ENCODE measurements at places on chromosomes 6 and 20.

GRCh38 chr6:129209355-129209754, 326.4 kb downstream of the LAMA2 start:
- ATAC-seq = no peak

DNA sequence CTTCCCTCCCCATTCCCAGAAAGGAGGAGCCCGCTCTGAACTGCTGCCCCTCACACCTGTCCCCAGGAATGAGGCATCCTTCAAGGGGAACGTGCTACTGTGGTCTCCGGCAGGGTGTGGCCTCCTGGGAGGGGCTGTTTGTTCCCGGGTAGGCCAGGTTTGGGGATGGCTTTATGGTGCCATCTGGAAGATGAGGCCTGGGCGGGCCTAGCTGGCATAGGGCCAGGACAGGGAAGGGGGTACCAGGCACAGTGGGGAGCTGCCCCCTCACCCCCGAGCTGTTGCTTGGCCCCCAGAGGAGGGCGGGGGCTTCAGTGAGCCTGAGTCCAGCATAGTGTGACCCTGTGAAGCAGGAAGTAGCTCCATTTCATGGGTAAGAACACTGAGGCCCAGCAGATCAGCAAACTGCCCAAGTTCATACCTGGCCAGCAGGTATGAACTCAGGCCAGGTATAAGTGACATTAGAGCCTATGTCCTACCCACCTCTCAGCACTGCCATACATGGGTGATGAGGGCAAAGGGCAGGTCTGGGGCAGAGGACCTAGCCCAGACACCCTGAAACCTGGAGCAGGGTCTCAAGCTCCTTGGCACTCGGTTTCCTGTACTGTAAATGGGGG, 17.5 kb upstream of the SPDEF start:
- ATAC-seq = no peak

GRCh38 chr6:75188221-75188925, 17.5 kb downstream of the COL12A1 start:
- no peak for ATAC-seq

GRCh38 chr20:51512645-51513044, 29.9 kb downstream of the NFATC2 start:
- no peak for ATAC-seq

DNA sequence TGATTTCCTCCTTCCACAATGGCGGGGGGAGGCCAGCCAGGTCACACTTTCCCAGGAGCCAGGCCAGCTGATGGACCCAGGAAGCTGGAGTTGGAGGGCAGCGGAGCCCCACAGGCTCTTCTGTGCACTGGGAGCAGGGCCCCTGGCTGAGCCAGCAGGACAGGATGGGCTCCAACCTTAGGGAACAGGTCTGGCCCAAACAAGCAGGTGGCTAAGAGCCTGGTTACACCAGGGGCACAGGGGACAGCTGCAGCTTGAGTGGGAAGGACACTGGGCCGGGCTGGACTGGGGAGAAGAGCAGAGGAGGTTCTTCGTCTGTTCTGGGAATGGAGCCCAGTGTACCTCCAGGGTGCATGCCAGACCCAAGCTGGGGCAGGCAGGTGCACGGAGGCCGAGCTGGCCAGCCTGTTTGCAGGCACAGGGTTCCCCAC, 102.3 kb downstream of the DLL1 start:
- ATAC-seq = no peak

GRCh38 chr20:10578607-10579006, 95.2 kb downstream of the JAG1 start:
- peak; percentile 79 for ATAC-seq

- ATAC-seq = no peak
These were observed 190.4 kb upstream of the ARG1 start for GRCh38 chr6:131382631-131383030.

GRCh38 chr6:32332433-32332832, 39.3 kb downstream of the TSBP1 start:
- ATAC-seq = no peak

DNA sequence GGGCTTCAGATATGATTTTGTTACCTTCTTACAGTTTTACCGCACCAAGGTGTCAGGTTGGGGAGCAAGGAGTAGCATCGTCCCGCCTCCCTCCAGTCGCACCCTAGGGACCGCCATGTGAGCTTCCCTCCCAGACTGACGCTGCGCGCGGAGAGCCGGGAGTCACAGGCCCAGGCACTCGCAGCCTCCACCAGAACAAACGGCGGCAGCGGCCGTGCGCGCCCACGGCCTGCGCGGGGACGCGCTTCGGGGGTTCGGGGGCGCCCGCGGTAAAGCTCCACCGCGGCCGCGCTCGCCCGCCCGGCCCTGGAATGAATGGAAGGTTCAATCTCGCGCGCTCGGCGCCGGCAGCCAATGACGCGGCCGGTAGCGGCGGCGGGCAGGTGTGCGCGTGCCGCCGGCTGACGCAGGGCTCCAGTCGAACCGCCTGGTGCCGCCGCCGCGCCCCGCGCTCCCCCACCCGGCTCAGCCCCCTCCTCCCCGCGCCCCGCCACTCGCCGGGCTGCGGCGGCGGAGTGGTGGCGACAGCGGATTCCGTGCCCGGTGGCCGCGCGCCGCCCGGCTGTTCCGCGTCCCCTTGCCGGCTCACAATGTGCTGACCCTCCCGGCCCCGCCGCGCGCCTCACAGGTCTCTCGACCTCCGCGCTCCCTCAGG, 16.5 kb upstream of the LIN28B start:
- ATAC-seq = peak; percentile 42

GRCh38 chr20:50654904-50655303, 36.4 kb downstream of the RIPOR3 start:
- ATAC-seq = peak; percentile 54

GRCh38 chr20:2109425-2110210, 8.0 kb downstream of the STK35 start:
- ATAC-seq = peak; percentile 11

DNA sequence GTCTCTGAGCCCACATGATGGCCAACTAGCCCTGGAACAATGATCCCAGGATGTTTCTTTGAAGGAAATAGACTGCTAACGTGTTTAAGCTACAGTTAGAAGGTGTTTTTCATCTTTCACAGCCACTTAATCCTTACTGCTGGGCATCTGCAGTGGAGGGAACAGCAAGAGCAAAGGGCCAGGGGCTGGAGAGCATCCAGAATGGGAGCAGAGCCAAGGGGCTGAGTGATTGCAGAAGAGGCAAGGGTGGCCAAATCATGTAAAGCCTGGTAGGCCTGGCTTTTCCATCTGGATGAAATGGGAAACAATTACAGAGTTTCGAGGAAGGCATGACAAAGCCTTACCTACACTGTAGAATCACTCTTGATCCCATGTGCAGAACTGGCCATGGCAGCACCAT, 18.7 kb upstream of the LAMP5 start:
- no peak for ATAC-seq

DNA sequence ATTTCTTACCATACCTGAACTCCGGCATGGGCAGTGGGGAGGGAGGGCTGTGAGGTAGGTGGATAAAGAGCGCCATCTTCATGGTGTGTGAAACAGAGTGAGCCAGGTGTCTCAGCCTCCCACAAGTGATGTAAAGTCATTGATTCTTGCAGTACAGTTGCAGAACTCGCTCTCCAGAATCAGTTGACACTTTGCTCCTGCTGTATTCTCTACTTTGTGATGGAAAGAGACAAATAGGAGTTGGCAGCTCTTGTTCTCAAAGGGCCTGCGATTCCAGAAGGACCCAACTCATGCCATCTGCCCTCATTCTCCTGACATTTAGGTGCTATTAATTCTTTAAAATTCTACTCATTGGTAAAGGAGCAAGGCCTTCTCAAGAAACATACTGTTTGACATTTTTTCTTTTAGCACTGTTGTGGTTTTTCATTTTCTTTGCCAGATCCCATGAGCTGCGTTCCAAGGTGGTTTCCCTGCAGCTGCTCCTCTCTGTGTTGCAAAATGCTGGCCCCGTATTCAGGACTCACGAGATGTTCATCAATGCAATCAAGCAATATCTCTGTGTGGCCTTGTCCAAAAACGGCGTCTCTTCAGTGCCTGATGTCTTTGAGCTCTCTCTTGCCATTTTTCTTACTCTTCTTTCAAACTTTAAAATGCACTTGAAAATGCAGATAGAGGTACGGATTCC, 49.3 kb downstream of the ARFGEF2 start:
- ATAC-seq = no peak

DNA sequence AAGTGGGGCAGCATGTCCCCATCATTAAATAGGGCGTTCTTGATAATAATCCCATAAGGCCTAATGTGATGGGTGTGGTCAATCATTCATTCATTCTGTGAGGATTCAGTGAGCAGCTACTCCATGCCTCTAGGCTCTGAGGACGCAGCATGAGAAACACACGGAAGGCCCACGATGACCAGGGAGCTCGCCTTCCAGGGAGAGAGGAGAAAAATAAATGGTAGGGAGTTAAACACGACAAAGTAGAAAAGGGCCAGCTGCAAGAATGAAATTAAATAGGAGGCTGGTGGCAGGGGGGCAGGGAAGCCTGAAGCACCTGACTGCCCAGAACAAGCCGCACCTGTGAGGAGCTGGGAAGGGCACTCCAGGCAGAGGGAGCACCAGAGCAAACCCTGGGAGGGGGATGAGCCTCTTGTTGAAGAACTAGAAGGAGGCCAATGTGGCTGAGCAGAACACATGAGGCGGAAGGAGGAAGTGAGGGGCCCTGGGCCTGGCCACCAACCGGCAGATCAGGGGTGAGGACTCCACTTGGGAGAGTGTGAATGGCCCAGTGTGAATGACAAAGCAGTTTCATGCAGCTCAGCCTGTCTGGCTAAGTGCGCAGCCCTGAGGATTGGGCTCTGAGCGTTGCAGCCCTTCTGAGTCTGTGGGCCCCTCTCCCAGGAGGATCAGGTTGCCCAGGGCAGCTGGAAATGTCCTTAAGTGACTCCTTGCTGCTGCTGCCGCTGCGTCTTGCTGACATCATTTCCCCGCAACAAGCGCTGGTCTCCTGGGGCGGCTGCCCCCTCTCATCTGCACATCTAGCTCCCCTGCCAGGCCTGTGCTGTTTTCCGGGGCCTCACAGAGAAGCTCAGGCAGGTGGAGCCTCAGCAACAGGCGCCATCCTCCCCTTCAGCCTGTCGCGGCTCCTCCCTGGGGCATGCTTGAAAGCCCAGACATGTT, 99.9 kb downstream of the CDH26 start:
- no peak for ATAC-seq
